Fibroblast of skin of scalp (primary cell): ENCODE measurements at places on chromosomes 4 and X.

DNA sequence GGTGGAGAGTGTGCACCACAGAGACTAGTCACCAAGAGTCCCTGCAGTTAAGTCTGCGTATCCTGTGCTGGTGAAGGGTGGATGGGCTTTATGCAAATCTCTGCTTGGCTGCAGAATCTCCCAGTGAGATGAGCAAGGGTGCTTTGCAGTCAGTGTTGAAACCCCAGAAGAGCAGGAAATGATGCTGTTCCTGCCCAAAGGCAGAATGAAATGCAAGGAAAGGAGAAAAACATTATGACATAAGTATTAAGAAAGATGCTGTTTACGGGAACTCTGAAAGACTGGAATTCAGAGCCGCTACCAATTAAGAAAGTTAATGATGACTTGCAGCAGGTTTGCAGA lies 25.4 kb upstream of the ACSL1 start:
- no peak for DNase-seq

GRCh38 chr4:184283659-184284335 lies 66.1 kb upstream of the ENPP6 start:
- DNase-seq: no peak

DNA sequence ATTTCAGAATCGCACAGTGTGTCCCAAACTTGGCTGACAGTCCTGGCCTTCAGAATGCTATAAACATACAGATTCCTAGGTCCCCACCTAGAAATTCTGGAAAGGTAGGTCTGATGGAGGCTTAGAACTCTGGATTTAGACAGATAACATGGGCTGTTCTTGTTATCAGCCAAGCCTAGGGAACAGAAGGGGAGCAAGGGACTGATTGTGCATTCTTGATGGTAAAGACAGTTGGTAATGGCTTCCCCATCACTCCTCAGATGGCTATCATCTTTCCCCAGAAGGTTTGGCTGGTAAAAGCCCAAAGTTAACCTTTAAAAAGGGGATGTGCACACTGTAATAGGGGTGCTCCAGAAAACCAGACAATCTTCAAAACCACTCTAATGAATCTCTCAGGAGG lies 35.7 kb downstream of the DIPK2B start:
- no peak for DNase-seq

DNA sequence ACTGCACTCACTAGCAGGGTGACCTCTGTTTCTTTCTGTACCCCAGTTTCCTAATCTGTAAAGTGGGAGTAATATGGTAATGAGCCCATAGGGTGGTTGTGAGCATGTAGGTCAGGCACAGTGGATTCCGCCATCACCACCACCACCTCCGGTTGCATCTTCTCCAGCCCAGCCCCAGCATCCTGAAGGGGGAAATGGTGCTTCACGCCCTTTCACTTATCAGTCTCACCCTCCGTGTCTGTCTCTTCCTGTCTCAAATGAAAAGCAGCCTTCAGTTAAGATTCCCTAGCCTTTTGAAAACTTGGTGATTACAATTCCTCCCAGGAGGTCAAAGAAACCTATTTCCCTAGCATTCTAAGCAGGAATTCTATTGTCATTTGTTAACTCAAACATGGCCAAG lies 16.9 kb upstream of the XPNPEP2 start:
- no peak for DNase-seq

GRCh38 chrX:118423558-118423957 lies 72.1 kb upstream of the DOCK11 start:
- DNase-seq: no peak

GRCh38 chr4:120010646-120011045 lies 56.0 kb downstream of the MAD2L1 start:
- peak; percentile 5 for DNase-seq

DNA sequence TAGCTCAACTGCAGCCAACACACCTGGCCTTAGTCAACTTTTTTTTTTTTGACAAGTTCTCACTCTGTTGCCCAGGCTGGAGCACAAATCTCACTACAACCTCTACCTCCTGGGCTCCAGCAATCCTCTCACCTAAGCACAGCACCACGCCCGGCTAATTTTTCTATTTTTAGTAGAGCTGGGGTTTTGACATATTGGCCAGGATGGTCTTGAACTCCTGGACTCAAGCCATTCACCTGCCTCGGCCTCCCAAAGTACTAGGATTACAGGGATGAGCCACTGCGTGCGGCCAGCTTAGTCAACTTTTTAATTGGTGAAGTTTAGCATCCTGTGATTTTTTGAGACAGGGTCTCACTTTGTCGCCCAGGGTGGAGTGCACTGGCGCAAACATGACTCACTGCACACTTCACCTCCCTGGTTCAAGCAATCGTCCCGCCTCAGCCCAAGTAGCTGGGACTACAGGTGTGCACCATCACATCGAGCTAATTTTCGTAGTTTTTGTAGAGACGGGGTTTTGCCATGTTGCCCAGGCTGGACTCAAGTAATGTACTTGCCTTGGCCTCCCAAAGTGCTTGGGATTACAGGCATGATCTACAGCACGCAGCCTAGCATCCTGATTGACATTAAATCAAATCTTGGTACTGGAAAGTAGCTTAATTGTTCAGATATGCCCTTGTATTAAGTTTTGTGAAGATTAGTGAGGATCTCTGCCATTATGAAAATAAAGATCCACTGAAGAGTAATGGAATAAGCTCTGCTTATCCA lies 8.3 kb downstream of the HNRNPDL start:
- DNase-seq: no peak

- peak; percentile 77 for DNase-seq
These were observed 269.2 kb downstream of the TRIML1 start for GRCh38 chr4:188408244-188409030.

DNA sequence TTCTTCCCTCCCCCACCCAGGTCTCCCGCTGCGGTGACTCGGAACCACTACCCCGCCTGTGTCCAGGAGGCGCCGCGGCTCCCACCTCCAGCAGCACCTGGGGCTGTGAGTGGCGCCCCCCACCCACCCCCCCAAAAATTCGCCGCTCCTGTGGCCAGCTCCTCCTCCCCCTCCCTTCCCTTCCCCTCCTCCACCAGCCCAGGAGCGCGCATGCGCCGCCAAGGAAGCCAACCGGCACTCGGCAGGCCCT lies 278 bp downstream of the CLOCK start:
- no peak for DNase-seq

- DNase-seq: peak; percentile 73
These were observed 57.1 kb upstream of the EFHC2 start for GRCh38 chrX:44400588-44400987.

DNA sequence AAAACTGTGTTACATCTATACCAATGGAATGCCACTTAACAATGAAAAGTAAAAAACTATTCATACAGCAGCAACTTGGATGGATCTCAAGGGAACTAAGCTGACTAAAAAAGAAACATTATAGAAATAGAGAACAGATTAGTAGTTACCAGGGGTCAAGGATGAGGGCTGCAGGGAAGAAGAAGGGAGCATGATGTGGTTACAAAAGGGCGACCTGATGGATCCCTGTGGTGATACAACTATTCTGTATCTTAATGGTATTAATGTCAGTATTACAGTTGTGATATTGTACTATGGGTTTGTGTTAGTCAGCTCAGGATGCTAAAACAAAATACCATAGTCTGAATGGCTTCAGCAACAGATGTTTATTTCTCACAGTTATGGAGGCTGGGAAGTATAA lies 190.7 kb downstream of the ZNF674 start:
- DNase-seq: no peak

DNA sequence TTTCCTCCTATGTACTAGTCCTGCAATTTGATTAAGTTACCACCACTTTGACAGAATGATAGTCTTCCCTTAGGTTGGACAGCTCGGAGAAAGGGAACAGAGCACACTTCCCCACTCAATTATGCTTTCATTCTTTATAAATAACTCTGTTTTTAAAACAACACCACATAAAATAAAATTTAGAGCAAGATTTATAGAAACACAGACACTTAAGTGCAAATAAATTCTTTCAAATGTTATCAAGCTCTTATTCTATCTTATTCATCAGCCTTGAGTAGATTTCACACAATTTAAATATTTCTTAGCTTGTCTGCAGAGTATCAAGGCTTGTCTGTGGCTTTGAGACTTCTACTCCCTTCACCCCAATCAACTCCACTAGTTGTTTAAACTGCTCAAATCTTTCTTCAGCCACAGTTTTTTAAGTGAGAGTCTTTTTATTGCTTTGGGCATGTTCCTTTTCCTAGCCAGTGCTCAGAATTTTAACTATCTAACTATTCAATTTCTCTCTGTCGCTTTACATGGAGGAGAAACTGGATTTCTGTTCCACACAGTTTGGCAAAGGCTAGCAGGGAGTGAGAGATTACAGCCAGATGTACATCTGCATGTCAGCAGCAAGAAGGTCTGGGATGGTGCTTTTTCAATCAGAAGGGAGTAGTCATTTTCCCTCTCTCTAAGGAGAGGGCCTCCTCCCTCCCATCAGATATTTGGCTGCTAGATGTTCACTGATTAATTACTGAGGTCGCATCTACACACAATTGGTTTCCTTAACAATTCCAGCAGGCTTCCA lies 53.1 kb upstream of the PLAC1 start:
- DNase-seq: no peak

- DNase-seq: no peak
These were observed 210.6 kb upstream of the FAT1 start for GRCh38 chr4:186934244-186934643.

DNA sequence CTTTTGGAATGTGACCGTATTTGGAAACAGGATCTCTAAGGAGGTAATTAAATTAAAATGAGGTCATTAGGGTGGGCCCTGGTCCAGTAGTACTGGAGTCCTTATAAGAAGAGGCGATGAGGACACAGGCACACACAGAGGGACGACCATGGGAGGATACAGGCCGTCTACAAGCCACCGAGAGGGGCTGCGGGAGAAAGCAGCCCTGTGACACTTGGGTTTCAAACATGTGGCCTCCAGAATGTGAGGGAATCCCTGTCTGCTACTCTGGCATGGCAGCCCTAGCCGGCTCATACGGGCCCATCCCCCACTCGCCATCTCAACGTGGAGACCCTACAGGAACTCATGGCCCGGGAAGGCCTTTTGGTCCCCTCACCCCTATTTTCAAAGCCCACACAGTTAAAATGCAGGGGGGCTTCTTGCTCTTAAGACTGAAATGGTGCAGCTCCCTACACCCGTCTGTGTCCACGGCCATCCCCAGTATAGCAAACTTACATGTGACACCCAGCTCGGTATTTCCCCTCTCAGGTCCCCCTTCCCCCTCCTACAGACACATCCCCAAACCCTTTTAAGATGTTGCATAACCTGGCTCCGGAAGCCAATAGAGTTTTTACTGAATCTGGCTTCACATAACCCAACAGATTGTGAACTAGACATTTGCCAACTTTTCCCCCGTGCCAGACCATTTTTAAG lies 124.1 kb upstream of the TBL1X start:
- peak; percentile 81 for DNase-seq

DNA sequence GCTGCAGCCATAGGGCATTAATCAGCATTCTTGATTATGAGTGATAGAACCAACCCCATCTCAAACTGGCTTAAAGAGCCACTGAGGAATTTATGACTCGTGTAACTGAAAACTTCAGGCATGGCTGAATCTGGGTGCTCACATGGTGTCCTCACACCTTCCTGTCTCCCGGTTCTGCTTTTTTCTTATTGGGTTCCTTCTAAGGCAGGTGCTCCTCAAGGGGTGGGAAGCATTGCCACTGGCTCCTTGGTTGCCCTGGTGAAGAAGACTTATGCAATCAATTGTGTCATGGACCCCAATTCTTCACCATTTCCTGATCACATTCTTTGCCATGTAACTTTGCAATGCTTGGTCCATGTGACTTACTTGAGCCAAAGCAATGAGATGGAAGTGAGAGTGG lies 4.3 kb upstream of the ZCCHC4 start:
- peak; percentile 15 for DNase-seq

DNA sequence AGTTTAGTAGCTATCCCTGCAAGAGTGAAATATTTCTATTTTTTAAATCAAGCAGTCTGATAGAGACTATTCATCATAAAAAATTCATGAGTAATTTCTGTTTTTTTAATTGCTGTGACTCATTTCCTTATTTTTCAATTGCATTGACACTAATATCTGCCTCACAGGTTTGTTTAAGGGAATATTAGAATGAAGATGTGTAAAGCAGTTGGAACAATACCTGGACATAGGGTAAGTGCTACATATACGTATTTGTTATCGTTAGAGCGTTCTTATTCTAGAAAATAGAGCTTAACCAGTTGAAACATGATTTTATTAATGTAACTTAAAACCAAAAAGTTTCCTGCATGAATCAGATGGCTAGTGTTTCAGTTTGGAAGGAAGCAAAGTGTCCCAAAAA lies 2211.3 kb downstream of the PCDH7 start:
- DNase-seq: no peak

- no peak for DNase-seq
These were observed 12.1 kb upstream of the OPN1LW start for GRCh38 chrX:154131955-154132354.

- no peak for DNase-seq
These were observed 295.2 kb upstream of the AGA start for GRCh38 chr4:177737387-177737940.

- peak; percentile 81 for DNase-seq
These were observed 694.2 kb upstream of the TENM3 start for GRCh38 chr4:181548873-181549575.

DNA sequence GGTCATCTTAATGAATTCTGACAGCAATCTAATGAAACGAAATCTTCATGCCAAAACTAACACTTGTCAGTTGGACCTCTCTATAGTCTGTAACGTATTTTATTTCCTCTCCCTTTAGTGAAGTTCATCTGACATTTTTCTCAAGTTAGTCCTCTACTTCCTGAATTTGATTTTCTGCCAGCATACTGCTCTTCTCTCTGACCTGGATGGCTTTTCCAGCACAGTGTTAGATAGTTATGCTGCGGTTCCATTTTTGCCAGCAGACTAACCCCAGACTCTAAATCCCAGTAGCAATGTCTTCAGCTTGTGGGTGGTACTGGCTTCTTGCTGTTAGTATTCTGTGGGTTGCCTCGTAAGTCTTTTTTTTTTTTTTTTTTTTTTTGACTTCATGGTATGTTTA lies 146.7 kb upstream of the VEGFC start:
- DNase-seq: peak; percentile 87

- DNase-seq: no peak
These were observed 9.3 kb upstream of the SAT1 start for GRCh38 chrX:23773601-23774175.

GRCh38 chrX:9772943-9773342 lies 7.3 kb upstream of the GPR143 start:
- DNase-seq: no peak

- DNase-seq: no peak
These were observed 36.4 kb upstream of the FRAS1 start for GRCh38 chr4:78020677-78021076.

DNA sequence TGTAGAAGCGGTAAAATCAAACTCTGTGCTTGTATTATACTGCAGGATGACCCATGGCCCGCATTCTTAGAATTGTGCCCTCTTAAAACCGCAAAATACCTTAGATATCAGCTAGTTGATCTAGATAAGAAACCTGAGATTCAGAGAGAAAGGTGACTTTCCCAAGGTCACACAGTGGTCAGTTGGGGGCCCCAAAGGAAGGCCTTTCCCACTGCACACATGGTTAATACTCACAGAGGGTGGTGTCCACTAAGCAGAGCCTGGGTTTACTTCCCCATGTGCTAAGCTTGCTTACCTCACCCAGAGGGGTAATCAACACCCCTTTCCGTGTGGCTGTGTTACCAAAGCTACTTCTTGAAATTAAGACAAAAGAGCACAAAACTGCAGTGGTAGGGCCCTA lies 66.3 kb downstream of the RBM47 start:
- no peak for DNase-seq
